Fibroblast of skin of left quadriceps (primary cell): ENCODE measurements at places on chromosomes 12 and 14.

GRCh38 chr12:116882742-116883141, 1.5 kb upstream of the HRK start:
- DNase-seq: no peak

- no peak for DNase-seq
Measured at GRCh38 chr14:22847661-22848341, 11.4 kb downstream of the MMP14 start.

GRCh38 chr12:19030180-19030579, 99.4 kb upstream of the PLEKHA5 start:
- no peak for DNase-seq

DNA sequence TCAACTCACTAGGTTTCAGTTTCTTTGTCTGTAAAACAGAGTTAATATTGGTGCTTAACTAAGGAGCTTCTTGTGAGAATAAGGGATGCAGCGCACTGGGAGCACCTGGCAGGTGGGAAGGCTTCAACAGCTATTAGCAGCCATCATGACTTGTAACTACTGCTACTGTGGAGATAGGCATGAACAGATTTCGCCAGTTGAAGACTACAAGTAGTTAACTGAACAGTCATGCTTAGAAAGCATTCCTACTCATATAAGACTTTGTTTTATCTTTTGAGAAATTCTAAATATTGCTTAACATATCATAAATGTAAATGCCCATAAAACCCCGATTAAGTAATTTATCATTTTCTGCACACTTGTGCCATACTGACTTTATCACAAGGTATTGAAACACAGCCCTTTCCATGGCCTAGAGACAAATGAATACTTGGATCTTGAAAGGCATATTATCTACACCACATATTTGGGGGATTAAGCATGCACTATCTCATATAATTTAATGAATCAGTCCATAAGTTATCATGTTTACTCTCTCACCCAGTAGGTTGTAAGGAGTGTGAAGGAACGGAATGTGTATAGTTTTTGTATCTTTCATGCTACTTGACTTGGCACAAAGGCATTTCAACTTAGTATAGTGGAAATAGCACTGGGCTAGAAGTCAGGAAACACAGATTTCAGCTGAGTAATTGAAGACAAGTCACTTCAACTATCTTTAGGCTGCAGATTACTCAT, 16.1 kb downstream of the NTN4 start:
- DNase-seq: no peak

DNA sequence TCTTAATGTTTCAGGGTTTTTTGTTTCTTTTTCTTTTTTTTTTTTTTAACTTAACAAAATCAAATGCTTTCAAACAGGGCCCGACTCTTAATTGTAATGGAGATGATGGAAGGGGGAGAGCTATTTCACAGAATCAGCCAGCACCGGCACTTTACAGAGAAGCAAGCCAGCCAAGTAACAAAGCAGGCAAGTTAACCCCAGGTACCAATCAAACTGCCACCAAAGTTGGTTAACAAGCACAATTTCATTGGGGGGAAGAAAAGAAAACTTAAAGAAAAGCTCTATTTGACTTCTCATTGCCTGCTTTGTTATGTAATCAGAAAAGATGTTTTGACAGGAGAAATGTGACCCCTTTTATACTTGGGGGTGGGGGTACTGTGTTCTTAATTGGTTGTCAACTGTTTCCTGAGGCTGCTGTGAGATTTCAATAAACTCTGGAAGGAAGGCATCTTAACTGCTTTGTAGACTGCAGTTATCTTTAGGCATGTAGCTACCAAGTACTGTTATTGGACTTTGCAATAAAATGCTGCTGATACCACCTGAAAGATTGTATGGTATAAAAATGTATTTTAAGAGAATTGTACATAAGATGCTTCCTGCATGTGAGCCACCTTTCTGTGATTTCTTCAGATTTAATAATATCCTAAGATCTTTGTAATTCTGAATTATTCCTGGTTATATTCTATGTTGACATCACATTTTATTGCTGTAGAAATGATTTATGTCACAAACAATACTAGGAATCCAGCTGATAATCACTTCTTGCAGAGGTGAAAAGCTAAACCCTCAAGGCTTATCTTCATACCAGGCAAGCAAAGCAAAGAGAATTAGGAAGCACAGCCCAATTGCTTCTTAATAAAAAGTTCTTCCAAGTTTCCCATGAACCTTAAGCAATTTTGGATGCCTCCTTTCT, 26.9 kb downstream of the MAPKAPK5 start:
- no peak for DNase-seq

GRCh38 chr12:120981407-120981941, 3.1 kb downstream of the HNF1A start:
- DNase-seq: no peak

DNA sequence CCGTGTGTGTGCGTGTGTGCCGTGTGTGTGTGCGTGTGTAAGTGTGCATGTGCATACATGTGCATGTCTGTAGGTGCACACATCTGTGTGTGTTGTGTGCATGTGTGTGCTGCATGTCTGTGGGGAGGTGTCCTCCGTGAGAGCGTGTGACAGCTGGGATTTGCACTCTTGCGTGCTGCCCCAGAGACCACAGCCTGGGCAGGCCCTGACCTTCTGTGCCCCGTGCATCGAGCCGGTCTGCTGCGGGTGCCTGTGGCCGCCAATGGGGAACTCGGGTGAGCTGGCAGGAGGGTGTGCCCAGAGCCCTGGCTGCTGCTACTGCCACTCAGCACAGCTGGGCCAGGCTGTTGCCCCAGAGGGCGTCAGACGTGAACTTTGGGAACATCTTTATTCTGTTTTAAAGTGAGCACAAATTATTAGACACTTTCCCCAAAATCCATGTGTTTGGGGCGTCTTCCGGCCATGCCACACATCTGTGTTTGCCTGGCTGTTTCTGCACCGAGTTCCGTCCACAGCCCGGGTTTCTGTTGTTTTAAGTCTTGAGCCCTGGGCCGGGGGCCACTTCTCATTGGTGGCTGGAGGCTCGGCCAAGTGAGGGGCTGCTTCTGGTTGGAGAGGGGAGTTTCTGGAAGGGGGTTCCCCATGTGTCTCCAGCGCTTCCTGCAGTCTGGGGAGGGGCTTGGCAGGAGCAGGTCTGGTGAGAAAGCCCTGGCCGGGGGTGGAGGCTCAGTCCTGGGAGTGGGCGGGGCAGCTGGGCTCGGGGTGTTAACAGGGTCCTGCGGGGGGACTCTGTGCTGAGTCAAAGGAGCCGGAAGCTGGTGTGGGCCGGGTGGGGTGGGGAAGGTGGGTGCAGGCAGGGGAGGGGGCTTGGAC, 7.6 kb downstream of the CEP170B start:
- no peak for DNase-seq

DNA sequence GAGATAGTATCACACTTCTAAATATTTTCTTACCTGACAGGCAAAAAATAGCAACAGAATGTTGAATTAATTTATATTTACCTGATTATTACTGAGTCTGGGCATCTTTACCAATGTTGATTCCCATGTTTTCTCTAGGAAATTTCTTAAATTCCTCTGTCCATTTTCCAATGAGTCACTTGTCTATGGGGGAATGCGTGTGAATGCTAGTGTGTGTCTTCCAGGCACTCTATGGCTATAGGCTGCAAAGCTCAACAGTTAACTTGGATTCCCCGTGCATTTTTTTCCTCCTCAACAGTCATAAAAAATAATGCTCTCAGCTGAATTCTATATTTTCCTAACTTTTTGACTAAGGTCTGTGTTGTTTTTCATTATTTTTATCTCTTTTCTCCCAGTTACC, 1385.8 kb upstream of the FLRT2 start:
- DNase-seq: peak; percentile 49

DNA sequence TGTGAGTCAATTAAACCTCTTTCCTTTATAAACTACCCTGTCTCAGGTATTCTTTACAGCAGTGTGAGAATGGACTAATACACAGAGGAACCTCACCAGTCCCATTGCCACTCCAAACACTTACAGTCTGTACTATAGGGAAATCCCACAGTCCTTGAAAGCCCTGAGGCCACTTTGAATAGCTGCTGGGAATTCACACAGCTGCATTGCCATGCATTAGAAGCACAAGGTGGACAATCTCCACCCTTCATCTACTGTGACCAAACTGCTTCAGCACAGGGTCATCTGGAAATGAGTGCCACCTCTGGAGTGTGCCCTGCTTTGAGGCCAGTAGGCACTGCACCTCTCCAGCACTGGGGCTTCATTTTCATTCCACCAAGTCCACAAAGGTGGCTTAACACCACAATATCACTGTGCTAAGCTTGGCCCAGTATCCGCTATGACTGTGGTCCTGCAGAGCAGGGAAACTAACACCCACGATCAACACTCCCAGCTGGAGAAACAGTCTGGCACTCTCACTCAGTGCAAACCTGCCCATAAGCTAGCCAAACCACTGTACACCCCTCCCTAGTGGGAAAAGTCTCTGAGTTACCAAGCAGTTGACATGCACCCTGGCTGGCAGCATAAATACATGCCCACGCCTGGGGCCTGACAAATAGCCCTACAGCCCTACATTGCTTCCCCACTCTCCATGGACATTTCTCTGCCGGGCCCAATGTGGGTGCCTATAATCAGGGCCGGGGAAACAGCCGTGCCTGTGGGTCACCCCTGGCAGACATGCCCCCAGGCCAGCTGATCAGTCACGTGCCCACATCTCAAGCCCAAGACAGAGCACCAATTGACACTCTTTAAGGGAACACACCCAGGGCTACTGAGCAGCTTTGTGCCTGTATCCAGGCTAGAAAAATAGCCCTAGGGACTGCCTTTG, 294.3 kb upstream of the MGAT4C start:
- no peak for DNase-seq

GRCh38 chr12:59031313-59031712, 111.0 kb upstream of the LRIG3 start:
- no peak for DNase-seq

GRCh38 chr12:11763760-11764520, 114.5 kb downstream of the ETV6 start:
- DNase-seq: peak; percentile 87

GRCh38 chr14:94384342-94384741, 4.1 kb downstream of the SERPINA1 start:
- no peak for DNase-seq
